ENCODE measurements at places on chromosomes 3 and 15. TPM values are rescaled to one million over a fixed set of nuclear protein-coding genes. Genes with fewer than 3 reads are reported as not detected.

CAMK2N2 gene
- total RNA-seq = 1.1 TPM

DPPA2 gene
- not detected for total RNA-seq

GOLGA6B gene
- total RNA-seq = 0.09 TPM

GOLGA8N gene
- 1.4 TPM for total RNA-seq

IGSF11 gene
- 4.8 TPM for total RNA-seq

ANAPC13 gene
- total RNA-seq = 49.4 TPM

LXN gene
- 81.7 TPM for total RNA-seq

AHSG gene
- total RNA-seq = not detected

MYL3 gene
- not detected for total RNA-seq

POLQ gene
- 7.5 TPM for total RNA-seq

OSBPL10 gene
- total RNA-seq = 11.4 TPM

CHRFAM7A gene
- total RNA-seq = 4.9 TPM

CX3CR1 gene
- total RNA-seq = 0.09 TPM

MIX23 gene
- 57.7 TPM for total RNA-seq

Data from A549 treated with DMSO at 1 μM for 4 hours (cell line).